Activated naive CD8-positive, alpha-beta T cell treated with anti-CD3 and anti-CD28 coated beads, Interleukin-2, amount 10 ng/mL, durations not matched to agents 7 days and 5 days (primary cell): ENCODE measurements at places on chromosomes 11 and 22. TPM values are rescaled to one million over a fixed set of nuclear protein-coding genes. Genes with fewer than 3 reads are reported as not detected.

- H3K27ac ChIP-seq, result no peak overlapping the region
- no peaks in the 10 kb centered on the region for H3K4me1 ChIP-seq
- no peak overlapping the region for H3K4me3 ChIP-seq
- no peak for DNase-seq
- H3K36me3 ChIP-seq, result no peaks in the 10 kb centered on the region
- H3K27me3 ChIP-seq, result peaks cover 4% of the 10 kb centered on the region
These were observed 34.6 kb upstream of the CEP126 start for GRCh38 chr11:101880222-101880621.

DNA sequence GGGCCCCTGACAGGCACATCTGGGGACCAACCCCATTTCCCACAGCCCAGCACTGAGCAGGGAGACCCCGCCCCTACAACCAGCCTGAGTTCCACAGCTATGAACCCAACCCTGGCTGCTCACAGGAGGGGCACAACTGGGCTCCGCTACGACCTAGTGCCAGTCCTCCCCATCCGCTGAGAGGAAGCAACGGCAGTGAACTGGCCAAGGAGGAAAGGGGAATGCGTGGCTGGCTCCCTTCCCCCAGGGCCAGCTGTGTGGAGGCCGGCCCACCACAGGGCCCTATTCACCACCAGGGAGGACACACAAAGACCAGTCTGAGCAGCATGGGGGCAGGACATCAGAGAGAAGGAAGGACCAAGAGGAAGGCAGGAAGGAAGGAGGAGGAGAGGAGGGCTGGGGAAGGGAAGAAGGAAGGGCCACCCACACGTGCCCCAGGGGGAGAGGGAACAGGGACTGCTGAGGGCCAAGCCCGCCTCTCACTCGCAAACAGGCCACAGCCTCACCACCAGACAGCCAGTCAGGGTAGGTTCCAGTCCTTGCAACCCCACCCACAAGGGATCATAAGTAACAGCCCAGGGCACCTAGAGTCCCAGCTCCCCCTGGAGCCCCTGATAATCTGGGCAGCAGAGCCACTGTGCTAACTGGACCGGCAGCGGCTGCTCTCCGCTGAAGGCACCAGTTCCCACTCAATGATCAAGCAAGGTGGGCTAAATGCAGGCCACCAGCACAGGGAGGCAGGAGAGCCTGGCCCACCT, 8.5 kb upstream of the GAL3ST1 start:
- H3K36me3 ChIP-seq, result peaks cover 12% of the 10 kb centered on the region
- no peaks in the 10 kb centered on the region for H3K27me3 ChIP-seq
- no peak overlapping the region for H3K4me3 ChIP-seq
- DNase-seq, result no peak

DNA sequence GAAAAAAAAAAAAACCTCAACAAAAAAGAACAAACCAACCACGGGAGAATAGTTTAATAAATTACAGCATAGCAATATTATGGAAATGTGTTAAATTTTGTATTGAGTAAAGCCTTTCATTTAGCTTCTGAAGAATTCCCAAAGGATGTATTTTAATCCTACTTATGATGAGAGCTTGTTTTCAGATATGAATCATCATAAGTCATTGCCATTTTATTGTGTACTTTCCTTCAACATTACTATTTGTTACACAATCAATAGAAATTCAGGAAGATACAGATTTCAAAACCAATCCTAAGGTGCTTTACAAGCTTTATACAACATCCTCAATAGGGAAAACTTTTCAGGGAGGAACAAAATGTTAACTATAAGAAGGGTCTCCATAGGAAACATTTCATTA, 200.6 kb upstream of the CTSC start:
- no peak overlapping the region for H3K27ac ChIP-seq
- H3K27me3 ChIP-seq, result peaks cover 3% of the 10 kb centered on the region
- no peak overlapping the region for H3K4me3 ChIP-seq
- H3K36me3 ChIP-seq, result peaks cover 2% of the 10 kb centered on the region
- peaks cover 4% of the 10 kb centered on the region for H3K4me1 ChIP-seq

DNA sequence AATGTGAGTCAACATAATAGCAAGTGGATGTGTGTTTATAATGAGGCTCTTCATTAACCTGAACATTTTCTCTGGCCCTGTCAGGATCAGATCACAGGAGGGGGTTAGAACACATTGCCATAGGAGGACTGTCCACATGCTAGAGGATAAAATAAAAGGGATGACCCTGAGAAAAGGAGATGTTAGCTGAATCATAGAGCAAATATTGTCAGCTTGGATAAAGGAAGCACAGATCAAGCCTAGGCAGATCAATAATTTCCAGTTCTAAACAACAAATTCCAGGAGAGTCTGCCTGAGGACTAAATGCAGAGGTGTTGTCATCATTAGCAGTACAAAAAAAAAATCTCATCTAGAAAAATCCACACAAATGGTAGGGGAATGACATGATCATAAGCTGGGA, 337.9 kb downstream of the LRRC4C start:
- no peak for DNase-seq
- no peaks in the 10 kb centered on the region for H3K27me3 ChIP-seq
- no peak overlapping the region for H3K4me3 ChIP-seq
- no peaks in the 10 kb centered on the region for H3K4me1 ChIP-seq
- no peak overlapping the region for H3K27ac ChIP-seq

DNA sequence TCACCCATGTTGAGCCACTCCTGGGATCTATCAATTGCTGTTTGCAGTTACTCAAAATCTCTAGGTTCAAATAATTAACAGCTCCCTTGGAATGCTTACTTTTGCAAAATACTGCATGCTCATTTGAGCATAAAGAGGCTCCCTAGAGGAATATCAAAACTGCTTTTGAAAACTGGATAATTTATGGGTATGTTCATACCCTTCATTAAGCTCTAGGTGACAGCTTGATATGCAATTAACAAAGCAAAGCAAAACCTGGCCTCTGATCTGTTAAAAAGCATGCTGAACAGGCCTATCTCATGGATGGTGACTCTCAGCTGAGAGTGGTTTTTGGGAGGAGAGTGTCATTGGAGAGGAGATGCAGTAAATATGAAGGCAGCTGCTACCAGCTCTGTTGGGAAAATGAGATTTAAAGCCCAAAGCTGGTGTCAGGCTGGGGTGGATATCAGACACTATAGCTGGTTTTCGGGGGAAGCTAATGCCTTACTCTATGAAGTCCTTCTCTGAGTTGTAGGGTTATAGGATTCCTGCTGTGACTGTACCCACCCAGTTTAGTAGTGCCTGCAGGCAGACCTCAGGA, 110.9 kb downstream of the RASSF10 start:
- H3K27me3 ChIP-seq, result peaks cover 35% of the 10 kb centered on the region
- H3K4me3 ChIP-seq, result no peak overlapping the region

GRCh38 chr11:27596388-27596787, 89.8 kb upstream of the LIN7C start:
- no peaks in the 10 kb centered on the region for H3K27me3 ChIP-seq
- H3K4me1 ChIP-seq, result no peaks in the 10 kb centered on the region
- H3K4me3 ChIP-seq, result no peak overlapping the region
- no peaks in the 10 kb centered on the region for H3K36me3 ChIP-seq
- H3K27ac ChIP-seq, result no peak overlapping the region
- DNase-seq, result no peak

- no peaks in the 10 kb centered on the region for H3K4me1 ChIP-seq
- H3K4me3 ChIP-seq, result no peak overlapping the region
- no peak for DNase-seq
- peaks cover 3% of the 10 kb centered on the region for H3K27me3 ChIP-seq
- no peak overlapping the region for H3K27ac ChIP-seq
These were observed 101.4 kb downstream of the C11orf58 start for GRCh38 chr11:16839821-16840220.

GRCh38 chr11:70201882-70202861, 924 bp upstream of the FADD start:
- H3K4me1 ChIP-seq, result peaks cover 30% of the 10 kb centered on the region
- H3K27ac ChIP-seq, result peak overlapping the region; percentile 89
- peak overlapping the region; percentile 88 for H3K4me3 ChIP-seq

DNA sequence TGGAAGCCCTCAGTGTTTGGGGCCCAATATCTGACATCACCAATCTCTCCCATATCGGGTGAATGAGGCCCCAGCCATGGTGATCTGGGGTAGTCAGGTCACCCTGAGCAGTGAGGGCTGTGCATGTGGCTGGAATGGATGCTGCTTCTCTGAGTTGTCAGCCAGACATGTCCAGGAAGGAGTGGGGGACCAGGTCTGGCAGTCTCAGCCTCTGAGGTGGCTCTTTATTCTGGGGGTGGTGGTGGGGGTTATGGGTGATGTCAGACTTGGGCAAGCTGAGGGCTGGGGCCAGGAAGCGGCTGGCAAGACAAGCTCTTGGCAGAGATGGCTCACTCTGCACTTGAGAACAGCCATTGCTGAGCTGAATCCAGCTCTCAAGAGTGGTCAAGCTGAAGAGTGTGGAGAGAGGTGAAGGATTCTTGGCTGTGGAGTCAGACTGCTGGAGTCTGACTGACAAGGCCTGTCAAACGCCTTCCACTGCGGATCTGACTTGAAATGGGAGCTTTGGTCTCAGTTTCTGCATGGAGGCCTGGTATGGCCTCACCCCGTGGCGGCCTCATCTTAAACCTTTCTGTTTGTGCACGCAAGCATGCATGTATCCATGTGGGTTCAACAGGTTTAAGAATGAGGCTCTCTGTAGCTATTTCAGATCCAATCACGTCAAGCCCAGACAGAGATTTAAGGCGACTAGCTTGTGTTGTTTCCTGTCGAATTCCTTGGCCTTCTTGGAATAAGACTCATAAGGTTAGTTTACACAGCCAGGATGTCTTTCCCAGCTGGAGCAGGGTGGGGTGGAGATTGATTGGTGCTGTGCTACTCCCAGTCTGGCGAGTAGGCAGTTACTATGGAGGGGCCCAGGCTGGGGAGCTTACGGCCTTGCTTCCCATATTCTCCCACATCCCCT, 83.9 kb upstream of the TIMP3 start:
- H3K36me3 ChIP-seq, result peaks cover 2% of the 10 kb centered on the region
- no peak for DNase-seq
- H3K4me1 ChIP-seq, result peaks cover 12% of the 10 kb centered on the region

DNA sequence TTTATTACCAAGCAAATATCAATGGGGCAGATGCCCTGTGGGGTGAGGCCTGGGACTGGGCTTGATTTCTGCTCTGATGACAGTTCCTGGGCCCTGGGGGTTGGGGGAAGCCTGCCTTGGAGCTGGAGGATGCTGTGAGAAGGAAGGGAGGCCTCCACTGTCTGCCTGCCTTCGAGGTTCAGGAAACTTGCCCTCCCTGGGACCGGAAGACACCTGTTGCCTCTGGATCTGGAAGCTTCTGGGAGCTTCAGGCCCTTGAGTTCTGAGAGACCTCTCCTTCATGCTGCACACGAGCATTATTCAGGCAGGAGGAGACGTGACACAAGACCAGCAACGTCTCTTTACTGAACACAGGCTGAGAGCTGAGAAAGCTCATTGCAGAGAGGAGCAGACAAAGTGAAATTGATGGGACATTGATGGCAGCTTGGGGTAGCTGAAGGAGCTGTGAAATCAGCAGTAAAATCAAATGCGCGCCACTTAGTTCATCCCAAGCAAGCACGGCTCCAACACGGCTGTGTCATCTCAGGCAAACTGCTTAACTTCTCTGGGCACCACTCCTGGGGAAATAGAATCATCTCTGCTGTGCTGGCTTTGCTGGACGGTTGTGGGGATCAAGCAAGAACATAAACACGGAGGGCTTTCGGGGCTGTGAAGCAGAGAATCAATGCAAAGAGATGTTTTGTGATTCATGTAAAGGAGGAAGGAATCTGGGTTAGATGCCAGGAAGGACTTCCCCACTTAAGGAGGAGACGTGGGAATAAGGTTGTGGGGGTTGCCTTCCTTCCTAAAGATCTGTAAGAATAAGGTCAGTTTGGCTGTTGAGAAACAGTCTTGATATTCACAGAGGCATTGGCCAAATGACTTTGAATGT, 64.5 kb downstream of the TP53I11 start:
- no peak overlapping the region for H3K4me3 ChIP-seq
- DNase-seq, result no peak
- no peaks in the 10 kb centered on the region for H3K4me1 ChIP-seq
- no peak overlapping the region for H3K27ac ChIP-seq
- no peaks in the 10 kb centered on the region for H3K36me3 ChIP-seq

The SEC14L6 gene
- 0.08 TPM for total RNA-seq

The ZBED4 gene
- 21.0 TPM for total RNA-seq

The CATSPER1 gene
- not detected for total RNA-seq

The RAB3IL1 gene
- 0.28 TPM for total RNA-seq

The SLC22A8 gene
- total RNA-seq, result not detected

The MUC6 gene
- not detected for total RNA-seq
